ENCODE measurements at places on chromosomes 11 and 22.

GRCh38 chr11:65655570-65656332 lies 7.0 kb downstream of the RELA start:
- DNase-seq: no peak

- DNase-seq: no peak
Measured at GRCh38 chr22:49678137-49678841, 149.4 kb downstream of the BRD1 start.

GRCh38 chr11:16611926-16612565 lies 126.4 kb upstream of the C11orf58 start:
- DNase-seq: no peak

- no peak for DNase-seq
Measured at GRCh38 chr11:60777572-60777971, 7.6 kb upstream of the MS4A10 start.

DNA sequence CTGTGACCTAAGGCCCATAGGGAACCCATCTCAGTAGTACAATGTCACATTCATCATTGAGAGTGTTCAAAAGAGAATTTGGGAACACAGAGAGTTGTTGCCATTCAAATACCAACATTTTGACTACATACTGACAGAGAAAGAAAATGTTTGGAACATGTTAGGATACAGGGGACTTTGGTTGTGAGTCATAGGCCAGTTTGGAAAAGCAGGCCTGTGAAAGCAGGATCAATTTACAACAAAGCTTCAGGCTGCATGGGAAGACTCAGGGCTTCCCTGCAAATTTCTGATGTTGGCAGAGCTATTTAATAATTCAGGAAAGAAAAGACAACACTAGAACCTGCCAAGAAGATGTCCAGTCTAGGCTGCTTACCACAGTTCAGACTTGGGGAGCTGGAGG lies 374 bp downstream of the NLRP10 start:
- DNase-seq: no peak

DNA sequence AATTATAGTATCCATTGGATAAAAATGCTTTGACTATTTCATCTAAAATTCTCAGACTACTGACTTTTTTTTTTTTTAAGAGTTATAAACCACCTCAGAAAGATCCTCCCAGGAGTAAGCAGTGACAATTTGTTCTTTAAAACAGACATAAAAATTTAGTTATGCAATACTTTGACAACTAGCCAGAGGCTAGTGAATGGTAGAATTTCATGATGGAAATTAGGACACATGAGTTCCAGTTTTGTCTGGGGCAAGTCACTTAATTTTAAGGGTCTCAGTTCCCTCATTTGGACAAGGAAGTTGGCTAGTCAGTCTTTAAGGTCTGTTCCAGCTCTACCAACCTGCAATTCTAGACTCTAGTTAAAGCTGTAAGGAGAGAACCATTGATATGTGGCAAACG lies 2.9 kb downstream of the IL18 start:
- no peak for DNase-seq

DNA sequence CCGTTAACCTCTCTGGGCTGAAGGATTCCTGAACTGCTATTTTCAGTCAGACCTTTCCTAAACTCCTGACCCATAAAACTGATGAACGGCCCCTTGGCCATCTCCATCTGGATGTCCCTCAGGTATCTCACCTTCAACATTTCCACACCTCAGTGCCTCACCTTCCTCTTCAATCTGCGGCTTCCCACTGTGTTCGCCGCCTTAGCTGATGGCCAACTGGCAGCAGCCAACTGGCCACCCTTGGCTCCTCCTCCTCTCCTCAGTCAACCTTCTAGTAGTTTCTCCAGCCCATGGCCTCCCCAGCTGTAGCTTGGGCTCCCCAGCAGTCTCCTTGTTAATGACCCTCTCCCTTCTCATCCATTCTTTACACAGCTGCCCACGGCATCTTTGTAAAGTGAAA lies 55.0 kb upstream of the PHOX2A start:
- no peak for DNase-seq

- DNase-seq: no peak
Measured at GRCh38 chr11:12168114-12168513, 57.7 kb downstream of the MICAL2 start.

DNA sequence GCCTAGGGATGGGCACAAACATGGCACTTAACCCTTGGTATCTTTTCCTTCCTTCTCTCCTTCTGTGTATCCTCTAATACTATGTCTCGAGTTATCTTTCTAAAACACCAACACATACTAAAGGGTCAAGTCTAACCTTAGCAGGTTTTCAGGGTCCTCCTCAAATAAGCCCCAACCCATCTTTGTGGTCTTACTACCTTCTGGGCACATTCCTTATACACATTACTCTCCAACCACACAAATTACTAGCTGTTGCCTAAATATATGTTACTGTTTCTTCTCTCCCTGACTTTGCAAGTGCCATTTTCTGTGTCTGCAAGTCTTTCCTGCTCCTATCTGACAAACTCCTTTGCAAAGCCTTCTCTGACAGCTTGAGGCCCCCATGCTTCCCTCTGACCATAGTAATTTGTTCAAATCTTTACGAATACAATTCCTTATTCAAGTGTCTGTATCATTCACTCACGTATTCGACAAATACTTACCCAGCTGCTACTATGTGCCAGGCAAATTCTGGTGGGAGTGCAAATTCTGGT lies 15.8 kb upstream of the NUP160 start:
- no peak for DNase-seq

DNA sequence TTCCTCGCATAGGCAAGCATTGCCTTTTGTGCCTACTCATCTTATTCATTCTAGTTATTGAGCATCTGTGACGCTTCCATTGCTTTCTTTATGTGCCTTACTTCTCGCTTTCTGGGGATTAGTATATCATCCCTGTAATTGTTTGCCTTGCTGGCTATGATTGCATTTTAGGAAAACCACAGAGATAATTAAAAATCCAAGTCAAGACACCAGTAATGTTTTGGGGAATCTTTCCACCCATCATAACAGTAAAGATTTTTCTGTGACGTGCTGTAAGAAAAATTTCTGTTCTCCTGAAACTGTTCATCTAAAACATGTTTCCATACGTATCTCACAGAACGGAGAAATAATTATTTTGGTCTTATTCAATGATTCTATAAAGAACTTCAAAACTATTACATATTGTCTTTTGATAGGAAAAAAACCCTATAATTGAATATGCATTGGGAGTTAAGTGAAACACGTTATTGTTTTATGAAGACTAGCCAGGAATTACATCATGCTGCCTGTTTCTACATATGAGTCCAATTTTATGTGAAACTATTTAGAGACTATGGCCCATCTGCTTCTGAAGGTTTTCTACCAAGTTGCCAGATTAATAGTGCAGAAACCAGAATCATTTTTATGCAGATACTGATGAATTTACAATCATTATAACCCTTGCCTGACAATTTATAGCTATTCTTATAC lies 133.7 kb upstream of the FIBIN start:
- DNase-seq: no peak

DNA sequence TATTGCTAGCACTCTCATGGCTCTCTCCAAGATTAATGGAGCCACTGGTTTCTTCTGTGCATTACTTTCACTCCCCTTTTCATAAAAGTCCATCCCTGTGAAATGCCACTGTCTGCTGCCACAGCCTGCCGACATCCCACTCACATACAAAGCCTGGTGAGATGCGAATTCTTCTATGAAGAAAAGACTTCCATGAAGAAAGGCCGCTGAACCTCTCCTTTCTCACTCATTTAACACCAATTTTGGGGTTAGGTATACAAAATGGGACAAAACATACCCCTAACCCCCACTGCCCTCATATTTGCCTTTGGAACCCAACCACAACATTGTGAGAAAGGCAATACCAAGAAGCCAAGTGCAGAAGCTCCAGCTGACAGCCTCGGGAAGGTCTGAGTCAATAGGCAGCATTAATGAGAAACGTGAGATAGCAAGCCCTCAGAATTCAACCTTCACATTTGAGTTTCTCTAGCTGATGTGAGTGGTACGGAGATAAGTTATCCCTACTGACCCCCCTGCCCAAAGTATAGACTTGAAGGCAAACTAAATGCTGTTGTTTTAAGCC lies 156.4 kb downstream of the ATG16L2 start:
- DNase-seq: no peak

DNA sequence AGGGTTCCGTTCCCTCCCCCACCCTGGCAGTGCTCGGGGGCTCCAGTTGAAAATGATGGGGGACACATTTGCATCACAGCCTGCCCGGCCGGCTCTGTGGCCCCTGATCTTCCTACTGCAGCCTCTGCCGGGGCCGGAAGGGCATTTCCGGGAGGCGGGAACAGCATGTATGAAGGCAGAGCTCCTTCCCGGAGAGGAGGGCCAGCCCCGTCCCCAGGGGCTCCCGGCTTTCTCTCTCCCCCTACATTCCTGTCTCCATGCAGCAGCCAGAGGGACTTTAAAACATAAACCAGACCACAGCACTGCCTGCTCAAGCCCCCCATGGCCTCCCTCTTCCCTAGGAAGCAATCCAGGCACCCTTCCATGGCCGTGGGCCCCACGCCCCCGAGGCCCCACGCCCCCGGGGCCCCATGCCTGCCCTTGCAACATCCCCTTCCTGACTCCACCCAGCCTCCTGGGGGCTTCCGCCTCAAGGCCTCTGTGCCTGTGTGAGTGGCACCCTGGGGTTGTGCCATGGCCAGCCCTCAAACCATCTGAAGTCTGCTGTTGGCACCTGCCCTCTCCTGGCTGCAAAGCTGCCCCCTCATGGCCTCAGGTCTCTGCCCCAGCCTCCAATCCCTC lies 73.1 kb downstream of the CDKN1C start:
- no peak for DNase-seq

DNA sequence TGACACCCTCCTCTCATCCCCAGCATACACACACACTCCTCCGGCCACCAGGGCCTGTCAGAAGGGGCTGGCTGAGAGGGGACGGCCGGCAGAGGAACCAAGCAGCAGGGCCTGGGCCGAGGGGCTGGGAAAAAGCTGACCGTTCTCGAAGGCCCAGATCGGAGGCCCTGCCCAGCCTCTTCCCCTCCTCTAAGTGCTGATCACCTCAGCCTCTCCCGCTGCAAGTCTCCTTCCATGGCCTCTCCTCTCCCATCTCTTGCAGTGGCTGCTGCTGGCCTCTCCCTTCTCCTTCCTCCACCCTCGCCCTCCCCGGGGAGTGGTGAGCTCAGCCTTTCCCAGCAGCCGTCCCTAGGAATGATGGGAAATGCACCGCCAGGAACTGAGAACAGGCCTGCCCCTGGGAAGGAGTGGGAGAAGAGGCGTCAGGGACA lies 39.6 kb downstream of the ARRB1 start:
- no peak for DNase-seq

DNA sequence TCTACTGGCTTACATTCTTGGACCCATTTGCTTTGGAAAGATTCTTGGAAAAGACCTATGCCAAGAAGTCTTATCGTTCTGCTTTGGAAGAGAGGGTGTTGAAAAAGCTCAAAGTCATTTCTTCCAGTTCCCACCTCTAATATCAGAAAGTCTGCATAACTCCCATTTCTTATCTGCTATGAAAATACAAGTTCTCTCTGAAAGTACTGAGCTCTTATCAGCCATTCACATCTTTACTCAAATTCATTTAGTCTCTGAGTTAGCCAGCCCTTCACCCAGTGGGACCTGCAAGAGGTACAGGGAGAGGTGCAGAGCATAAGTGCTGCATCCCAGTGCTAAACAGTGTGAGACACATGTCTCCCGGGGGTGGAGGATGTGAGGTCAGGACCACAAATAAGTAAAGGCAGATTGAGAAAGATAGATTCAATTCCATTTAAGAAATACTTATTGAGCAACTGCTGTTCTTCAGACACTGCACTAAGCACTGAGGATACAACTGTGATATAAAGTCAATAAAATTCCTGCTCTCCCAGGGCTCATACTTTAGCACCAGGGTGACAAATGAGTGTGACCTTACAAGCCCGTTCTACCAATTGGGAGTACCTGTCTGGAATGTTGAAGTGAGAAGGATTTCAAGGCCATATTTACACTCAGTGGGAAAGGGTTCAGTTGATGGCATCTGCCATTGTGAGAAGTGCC lies 76.7 kb downstream of the PISD start:
- no peak for DNase-seq

- no peak for DNase-seq
Measured at GRCh38 chr11:122076512-122077120, 39.4 kb downstream of the BLID start.

- DNase-seq: no peak
Measured at GRCh38 chr11:133817449-133817848, 27.9 kb downstream of the SPATA19 start.

DNA sequence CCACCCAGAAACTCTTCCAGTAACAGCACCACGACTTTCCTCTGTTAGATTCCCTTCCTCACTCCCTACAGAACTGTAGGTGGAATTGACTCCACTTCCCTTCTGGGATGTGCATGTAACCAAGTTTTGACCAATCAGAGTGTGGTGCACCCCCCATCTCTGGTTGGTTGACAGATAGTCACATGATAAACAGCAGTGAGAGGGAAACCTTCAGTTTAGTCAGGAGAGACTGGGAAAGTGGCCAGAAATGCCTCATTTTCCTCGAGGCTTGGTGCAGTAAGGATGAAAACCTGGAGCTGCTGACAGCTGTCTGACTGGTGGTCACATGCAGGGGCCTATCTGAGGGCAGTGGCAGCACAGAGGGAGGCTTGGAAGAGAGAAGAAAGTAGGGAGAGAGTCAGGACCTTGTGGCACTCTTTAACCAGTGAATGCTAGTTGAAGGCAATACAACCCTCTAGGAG lies 67.3 kb upstream of the GRK3 start:
- no peak for DNase-seq

- no peak for DNase-seq
Measured at GRCh38 chr22:32623943-32624342, 149.3 kb downstream of the FBXO7 start.

GRCh38 chr22:43892183-43892894 lies 526 bp upstream of the PNPLA5 start:
- no peak for DNase-seq

GRCh38 chr11:12108875-12109453 lies 1.4 kb upstream of the MICAL2 start:
- no peak for DNase-seq

- DNase-seq: no peak
Measured at GRCh38 chr11:119763071-119763728, 34.2 kb upstream of the NECTIN1 start.

DNA sequence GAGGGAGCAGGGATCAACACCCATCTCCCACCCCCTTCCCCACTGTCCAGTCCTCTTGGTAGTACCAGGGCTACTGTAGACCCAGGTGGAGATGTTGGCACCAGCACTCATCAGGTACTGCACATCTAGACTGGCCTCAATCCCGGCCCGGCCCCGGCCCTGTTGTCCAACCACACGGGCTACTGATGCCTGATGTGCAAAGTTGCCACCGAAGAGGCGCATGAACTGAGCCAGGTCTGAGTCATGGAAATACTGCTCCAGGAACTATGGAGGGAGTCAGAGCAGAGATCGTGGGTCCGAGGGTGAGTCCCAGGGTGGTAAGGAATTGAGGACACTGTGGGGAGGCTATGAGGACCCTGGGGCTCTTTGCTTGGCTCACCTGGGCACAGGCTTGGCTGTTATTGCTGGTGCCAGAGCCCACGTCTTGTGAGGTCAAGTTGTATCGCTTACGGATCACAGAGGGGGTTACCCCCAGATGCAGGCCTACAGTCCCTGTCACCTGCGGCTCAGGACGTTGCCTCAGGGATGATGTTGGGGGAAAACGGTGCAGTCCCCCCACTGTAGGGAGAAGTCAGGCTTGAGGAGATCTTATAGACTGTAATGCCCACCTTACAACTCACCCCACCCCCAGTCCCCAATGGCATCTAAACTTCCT lies 2.5 kb downstream of the TPP1 start:
- DNase-seq: no peak

GRCh38 chr11:1879941-1880720 lies 11.6 kb downstream of the PRR33 start:
- DNase-seq: no peak
